Mucosa of descending colon (tissue), 3 donors: ENCODE measurements at places on chromosomes 11 and 22. TPM values are rescaled to one million over a fixed set of nuclear protein-coding genes. Genes with fewer than 3 reads are reported as not detected.

DNA sequence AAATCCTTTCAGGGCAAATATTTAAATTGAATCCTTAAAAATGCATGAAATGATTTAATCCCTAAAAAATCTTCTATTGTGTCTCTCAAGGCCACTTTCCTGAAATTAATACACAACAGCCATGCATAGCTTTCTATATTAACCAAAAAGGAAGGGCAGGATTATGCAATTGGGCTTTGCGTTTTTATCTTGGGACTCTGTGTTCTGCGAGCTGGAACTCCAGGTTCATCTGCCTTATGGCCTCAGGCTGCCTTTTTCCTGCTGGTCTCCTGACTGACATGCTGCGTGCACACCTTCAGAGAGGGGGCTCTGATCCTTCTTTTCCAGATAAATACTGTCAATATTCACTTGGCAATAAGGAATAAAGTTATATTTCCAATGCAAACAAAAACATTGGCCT lies 141.7 kb upstream of the GRIA4 start:
- no peak for DNase-seq

DNA sequence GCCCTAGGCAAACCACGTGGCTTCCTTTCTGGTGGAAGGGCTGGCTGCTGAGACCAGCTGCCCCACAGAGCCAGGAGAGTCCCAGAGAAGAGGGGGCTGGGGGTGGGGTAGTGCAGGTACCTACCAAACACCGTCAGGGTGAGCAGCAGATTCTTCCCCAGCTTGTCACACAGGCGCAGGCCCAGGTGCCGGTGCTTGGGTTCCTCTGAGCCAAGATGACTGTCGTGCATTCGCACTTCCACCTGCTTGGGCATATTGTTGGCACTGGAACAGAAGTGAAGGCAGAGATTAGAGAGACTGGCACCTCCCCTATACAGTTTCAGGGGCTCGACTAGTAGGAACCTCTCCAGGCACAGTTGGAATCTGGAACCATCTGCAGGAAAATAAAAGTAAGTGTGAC lies 102.1 kb downstream of the SLC1A2 start:
- DNase-seq = no peak

Gene SOX6
- 5.8 TPM for total RNA-seq

Gene VSIG10L2
- total RNA-seq = 0.09 TPM

Gene GPR83
- 0.51 TPM for total RNA-seq

GRCh38 chr11:34537636-34538035 lies 24.0 kb upstream of the ELF5 start:
- no peak for DNase-seq

DNA sequence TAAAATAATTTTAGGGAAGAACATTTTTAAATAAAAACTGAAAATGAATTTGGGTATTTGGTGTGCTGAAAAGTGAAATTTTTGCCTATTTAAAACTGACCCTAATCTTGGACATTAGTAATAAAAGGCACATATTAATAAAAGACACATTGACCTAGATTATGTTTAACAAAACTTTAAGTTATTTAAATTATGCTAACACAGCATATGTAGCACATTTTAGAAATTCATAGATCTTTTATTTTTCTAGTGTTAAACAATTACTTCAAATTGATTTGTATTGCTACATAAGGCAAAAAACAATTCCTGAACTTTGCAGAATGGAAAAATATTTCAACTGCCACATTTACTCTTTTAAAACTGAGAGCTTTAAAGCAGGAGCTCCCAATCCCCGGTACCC lies 10.6 kb downstream of the C11orf58 start:
- DNase-seq = no peak

Gene FGF4
- not detected for total RNA-seq

GRCh38 chr11:100294748-100295147 lies 392.3 kb upstream of the ARHGAP42 start:
- no peak for DNase-seq

Gene PTPRCAP
- total RNA-seq = 13.6 TPM

- DNase-seq = no peak
Measured at GRCh38 chr11:128361451-128362020, 225.8 kb downstream of the ETS1 start.

Gene CD3G
- 2.8 TPM for total RNA-seq

GRCh38 chr22:47460861-47461260 lies 698.4 kb downstream of the TBC1D22A start:
- DNase-seq = no peak

- peak; percentile 91 for DNase-seq
Measured at GRCh38 chr11:1054143-1055108, 17.9 kb upstream of the MUC6 start.

Gene OR10G8
- not detected for total RNA-seq

DNA sequence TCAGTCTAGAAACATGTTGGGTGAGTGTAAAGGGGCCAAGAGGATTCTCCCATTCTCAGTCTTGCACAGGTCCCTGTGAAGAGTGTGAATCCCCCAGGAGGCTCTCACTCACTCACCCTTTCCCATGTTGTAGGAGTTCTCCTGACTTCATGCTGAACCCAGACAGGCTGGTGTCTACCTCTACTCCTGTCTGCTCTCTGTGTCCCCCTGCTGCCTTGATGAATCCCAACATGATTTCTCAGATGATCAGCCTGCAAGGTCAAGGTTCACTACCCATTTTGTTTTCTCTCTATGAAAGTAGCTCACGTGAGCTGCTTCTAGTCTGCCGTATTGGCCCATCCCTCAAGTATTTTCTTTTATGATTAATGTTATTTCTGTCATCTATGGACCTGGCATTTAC lies 500.6 kb downstream of the ETS1 start:
- no peak for DNase-seq

DNA sequence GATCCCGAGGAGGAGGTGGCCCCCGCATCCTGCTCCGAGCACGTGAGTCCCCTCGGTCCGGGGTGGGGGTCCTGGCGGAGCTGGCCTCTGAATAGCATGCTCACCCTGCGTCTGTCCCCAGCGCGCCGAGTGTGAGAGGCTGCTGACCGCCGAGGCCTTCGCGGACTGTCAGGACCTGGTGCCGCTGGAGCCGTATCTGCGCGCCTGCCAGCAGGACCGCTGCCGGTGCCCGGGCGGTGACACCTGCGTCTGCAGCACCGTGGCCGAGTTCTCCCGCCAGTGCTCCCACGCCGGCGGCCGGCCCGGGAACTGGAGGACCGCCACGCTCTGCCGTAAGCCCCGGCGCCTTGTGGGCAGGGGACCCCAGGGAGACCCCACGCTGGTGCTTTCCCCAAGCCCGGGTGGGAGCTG lies 3.5 kb downstream of the MUC2 start:
- peak; percentile 31 for DNase-seq

Gene TRIM49
- total RNA-seq = not detected

DNA sequence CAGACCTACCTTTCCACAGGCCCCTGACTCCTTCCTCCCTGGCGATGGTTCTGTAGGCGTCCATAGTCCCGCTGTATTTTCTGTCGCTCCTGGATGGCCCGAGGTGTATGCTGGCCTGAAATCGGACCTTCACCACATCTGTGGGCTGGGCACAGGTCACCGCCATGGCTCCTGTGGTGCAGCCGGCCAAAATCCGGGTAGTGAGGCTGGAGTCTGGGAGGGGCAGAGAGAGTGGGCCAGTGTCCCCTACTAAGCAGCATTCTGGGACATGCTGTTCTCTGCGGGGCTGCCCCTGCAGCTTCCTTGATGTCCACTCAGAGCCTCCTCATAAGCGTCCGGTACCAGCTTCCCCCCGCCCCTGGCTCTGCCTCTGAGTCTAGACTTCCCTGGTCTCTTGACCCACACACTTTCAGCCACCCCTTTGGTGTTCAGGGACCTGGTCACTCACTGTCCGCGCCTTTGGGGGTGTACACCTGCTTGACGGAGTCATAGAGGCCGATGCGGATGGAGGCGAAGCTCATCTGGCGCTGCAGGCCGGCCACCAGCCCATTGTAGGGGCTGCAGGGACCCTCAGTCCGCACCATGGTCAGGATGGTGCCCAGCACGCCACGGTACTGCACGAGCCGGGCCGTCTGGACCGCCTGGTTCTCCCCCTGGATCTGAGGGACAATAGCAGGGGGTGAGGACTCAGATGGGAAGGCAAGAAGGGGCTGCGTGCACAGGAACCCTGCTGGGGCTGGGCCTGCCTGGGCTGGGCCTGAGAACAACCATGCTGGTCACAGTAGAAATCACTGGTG lies 3.0 kb downstream of the UCP3 start:
- no peak for DNase-seq

DNA sequence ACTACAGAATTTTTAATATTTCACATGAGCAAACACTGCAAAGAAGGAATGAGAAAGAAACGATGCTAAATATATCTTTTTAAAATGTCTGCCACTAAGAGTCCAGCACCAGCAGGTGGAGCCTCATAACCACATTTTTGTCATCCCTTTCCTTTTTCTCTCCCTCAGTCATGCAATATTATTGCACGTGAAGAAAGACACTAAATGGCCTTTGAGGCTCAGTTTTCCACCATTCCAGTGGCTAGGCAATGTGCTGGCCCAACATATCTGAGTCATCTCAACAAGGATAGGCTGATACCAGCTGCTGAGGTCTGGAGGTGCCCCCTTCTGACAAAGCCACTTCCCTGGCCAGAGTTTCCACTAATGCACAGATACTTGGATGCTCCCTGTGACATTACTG lies 1.8 kb downstream of the ALKBH8 start:
- DNase-seq = no peak

Gene OR52I2
- total RNA-seq = not detected

DNA sequence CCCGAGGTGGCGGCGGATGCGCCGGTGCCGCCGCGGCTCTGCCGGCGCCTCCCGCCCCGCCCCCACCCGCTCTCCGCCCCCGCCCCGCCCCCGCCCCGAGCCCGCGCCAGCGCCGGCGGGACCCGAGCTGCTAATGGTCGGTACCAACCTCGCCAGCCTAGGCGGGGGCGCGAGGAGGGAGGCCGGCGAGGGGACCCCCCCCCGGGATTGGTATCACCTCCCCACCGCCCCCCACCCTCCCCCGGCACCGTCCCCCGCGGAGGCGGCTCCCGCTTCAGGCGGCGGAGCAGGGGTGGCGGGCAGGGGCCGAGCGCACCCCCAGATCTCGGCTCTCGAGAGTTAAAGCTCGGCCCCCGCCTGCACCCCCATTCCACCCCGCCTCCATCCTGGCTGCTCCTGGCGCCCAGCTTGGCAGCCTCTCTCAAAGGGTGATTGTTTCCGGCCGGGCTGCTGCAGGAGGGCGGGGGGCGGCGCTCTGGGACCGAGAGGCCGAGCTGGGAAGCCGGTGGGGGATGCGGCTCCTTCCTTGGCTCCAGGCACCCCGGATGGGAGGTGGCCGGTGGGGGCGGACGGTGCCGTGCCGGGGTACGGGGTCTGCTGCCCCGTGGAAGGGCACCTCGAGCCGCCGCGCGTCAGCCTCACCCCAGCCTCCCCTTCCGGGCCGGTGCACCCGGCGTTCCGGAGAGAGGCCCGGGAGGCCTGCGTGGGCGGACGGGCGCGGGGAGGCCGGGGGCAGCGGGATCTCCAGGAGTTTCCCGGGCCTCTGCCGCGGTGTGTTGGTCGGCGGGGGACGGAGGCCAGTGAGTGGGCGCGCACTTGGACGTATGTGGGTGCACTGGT lies at the start of gene B3GAT1:
TSS of gene B3GAT1 (minus strand) at position 40 of the 840 bp plus-strand sequence. CDS start 24,583 bp downstream, outside the sequence.
- no peak for DNase-seq

GRCh38 chr11:92964471-92964870 lies 5.0 kb upstream of the MTNR1B start:
- no peak for DNase-seq

Gene KCNE3
- total RNA-seq = 27.5 TPM

- no peak for DNase-seq
Measured at GRCh38 chr11:116935089-116935488, 97.7 kb upstream of the APOA1 start.

GRCh38 chr22:17243524-17243923 lies 24.3 kb upstream of the ADA2 start:
- DNase-seq = no peak

Gene OR5D16
- total RNA-seq = not detected

- DNase-seq = no peak
Measured at GRCh38 chr22:23523713-23524112, 56.4 kb downstream of the IGLL1 start.

Gene MUC5AC
- not detected for total RNA-seq

GRCh38 chr11:95144313-95145235 lies 54.9 kb downstream of the ENDOD1 start:
- no peak for DNase-seq

Gene AKIP1
- 20.1 TPM for total RNA-seq

DNA sequence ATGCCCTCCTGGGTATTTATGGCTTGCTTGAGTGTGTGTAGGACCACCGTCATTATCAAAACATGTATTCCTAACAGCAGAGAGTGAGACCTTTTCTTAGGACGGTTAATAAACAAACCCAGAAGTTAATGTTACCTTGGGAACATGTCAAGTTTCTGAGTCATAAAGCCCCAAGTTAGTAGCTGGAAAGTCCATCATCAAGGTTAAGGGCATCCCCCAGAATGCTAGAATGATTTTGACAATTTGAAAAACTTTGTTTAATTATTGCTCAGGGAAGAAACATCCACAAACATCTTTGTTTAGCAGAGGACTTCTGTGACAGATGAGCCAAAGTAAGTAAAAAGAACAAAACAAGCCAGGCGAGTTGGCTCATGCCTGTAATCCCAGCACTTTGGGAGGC lies 20.0 kb downstream of the CAVIN3 start:
- DNase-seq = no peak

DNA sequence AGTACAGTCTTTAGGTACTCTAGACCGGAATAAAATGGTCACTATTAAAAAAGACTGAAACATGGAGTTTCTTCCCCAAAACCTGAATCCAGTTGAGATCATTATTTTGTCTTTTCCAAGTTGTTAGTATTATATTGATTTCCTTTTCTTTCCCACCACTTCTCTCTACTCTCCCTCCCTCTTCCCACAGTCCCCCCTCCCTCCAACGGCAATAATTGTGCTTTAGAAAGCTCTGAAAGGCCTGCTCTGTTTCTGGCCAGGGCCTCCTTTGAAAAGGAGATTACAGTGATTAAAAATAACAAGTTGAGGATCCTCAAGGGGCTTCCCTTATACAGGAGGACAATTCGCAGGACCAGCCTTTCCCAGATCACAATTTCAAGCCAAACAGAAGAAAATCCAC lies 3.5 kb downstream of the SPON1 start:
- DNase-seq = no peak

DNA sequence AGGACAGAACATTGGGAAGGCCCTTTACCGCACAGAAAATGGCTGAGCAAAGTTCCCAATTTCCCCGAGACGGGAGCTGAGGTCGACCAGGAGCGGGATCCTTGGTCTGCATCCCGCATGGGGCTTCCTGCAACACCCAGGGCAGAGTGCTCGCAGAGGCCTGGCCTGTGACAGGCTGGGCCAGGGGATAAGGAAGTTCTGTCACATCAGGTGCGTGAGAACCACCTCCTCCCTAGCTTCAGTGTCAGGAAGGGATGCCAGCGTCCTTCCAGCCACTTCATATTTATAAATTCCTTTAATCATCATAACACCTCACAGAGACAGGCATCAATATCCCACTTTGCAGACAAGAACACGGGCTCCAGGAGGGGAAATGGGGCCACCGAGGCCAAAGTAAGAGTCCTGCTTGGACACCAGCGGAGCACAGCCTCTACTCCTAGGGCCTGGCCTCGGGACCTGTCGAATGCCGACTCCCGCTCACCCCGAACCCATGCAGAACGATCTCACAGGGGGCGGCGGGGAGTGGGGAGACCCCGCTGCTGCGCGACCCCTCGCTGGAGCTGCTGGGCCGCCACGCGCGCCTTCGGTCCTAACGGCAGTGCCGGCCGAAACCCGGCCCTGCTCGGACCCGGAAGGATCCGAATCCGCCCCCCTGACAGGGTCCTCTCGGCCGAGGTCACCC lies 532 bp downstream of the BET1L start:
- DNase-seq = peak; percentile 56
